ENCODE measurements at places on chromosomes 16 and 17.

DNA sequence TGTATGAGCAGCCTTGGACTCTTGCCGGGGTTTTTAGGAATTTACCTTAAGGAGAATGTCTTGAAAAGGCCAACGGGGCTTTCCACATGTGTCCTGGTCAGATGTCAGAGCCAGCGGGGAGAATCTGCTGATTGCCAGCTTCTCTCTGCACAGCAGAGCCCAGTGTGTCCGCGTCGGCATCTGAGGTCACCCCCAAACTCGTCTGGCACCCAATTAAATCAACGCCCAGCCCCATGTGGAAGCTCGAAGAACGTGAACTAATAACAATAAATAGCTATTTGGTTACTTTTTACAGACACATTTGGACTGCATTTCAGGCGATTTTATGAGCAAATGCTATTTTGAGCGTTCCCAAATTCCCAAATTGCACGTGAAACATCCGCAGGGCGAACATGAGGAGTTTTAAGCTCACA lies 303.5 kb downstream of the FOXL1 start:
- DNase-seq = no peak

GRCh38 chr17:59388069-59388556 lies 56.7 kb downstream of the YPEL2 start:
- no peak for DNase-seq

- no peak for DNase-seq
Measured at GRCh38 chr17:40451420-40451819, 8.2 kb downstream of the IGFBP4 start.

DNA sequence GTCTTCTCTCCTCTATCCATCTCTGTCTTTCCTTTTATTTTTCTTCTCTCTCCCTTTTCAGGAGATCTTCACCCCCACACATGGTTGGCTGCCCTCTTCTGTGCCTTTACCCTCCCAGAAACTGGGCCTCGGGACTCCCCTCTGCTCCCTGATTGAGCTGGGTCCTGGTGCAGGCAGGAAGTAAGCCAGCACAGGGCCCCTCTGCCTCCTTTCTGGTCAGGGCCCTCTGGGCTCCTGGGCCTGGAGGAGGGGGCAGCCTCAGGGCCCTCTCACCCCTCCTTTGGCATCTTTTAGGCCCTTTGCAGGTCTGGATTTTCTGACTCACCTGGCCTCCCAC lies 21.1 kb upstream of the TAC4 start:
- DNase-seq = no peak

GRCh38 chr17:61403801-61404662 lies 4.4 kb downstream of the TBX2 start:
- DNase-seq = no peak

- no peak for DNase-seq
Measured at GRCh38 chr16:66848172-66848571, 4.0 kb downstream of the CA7 start.

- DNase-seq = no peak
Measured at GRCh38 chr16:84922351-84923120, 88.8 kb downstream of the ZDHHC7 start.

- no peak for DNase-seq
Measured at GRCh38 chr17:76957678-76958464, 89.7 kb downstream of the MGAT5B start.

DNA sequence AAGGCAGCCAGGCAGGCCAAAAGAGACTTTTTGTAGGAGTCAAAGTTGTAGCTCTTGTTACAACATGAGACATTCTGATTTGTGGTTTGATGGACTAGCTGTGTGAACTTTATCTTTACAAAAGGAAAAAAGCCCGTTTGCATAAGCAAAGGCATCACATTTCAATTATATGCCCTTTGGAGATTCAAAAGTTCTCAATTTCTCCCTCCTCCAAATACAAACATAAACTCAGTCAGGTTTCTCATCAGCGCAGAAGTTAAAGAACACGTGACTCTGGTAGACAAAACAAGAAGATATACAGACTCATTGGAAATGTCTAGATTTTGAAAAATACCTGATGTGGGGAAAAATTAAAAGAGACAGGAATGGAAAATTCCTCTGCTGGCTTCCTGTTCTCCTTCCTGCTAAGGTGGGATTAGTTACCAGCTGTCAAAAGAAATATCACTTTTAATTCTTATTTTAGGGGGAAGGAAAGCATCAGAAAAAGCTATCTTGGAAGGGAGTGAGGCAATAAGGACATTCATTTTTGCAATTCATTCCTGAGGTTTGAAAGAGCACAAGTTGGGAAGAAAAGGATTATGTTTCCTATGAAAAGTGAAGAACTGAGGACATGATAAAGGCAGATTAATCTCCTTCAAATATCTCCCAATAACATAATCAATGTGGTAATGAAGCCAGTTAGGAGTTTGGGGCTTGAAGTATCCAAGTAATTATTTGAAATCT lies 4.6 kb upstream of the KCNJ16 start:
- no peak for DNase-seq

DNA sequence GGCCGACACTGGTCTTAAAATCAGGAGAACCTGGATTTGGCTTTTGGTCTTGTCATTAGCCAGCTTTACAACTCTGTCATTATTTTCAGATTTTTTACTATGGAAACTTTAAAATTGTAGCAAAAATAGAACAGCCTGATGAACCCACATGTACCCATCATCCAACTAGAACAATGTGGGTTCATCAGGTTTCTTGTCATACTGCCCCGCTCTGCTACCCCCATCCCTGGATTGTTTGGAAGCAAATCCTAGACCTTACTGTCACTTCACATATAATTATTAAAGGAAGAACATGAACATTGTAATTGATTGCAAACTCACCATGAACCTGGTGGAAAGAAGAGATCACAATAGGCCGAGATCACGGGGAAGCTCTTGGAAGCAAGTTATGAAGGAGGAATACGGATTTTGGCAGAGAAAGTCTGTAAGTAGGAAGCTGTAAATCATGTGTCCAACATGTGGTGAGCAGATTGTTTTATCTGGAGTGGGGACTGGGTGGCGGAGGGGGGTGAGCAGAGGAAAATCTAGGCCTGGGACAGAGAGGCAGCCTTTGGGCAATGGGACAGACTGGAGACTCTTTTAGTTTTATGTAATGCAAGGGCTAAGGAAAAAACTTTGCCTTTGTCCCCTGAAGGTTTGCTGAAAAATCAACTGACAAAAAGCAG lies 67.0 kb downstream of the PITPNC1 start:
- DNase-seq = no peak

DNA sequence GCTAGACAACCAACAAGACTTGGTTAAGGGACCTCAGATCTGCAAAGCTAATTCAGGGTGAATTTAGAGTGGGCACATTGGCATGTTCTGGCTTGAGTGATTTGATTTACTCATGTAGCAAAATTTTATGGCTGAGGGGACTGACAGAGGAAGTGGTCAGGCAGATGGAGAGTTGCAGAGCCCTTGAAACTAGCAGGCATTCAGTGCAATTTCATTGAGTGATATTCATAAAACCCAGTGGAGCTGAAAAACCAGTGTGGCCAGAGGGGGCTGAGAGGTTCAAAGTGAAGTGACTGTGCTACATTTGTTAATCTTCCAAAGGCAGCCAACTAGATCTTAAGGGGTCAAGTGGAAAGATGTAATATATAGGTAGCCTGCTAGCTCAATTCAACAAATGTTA lies 2.2 kb upstream of the TMEM94 start:
- no peak for DNase-seq

GRCh38 chr17:72535779-72536178 lies 415.0 kb downstream of the SOX9 start:
- DNase-seq = no peak

- DNase-seq = no peak
Measured at GRCh38 chr17:37399265-37399803, 7.3 kb downstream of the ACACA start.

DNA sequence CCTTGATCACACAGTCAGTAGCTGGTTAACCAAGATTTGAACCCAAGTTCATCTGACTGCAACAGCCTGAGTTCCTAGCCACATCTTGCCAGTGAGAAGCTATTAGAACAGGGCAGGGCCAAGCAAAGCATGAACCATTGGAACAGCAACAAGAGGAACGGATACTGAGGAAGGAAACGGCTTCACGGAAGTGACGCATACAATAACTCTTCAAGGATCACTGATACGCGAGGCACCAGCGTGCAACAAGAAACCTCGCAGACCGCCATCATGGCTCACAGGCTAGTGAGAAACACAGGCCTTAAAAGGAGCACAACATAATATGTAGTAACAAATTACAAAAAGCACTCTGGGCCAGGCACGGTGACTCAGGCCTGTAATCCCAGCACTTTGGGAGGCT lies 114.9 kb downstream of the CDYL2 start:
- no peak for DNase-seq

GRCh38 chr17:75632863-75633485 lies at the start of gene SMIM5:
Gene SMIM5 (plus strand): TSS chr17:75633434. CDS start chr17:75640202, 6,768 bp downstream.
- DNase-seq = peak; percentile 91

DNA sequence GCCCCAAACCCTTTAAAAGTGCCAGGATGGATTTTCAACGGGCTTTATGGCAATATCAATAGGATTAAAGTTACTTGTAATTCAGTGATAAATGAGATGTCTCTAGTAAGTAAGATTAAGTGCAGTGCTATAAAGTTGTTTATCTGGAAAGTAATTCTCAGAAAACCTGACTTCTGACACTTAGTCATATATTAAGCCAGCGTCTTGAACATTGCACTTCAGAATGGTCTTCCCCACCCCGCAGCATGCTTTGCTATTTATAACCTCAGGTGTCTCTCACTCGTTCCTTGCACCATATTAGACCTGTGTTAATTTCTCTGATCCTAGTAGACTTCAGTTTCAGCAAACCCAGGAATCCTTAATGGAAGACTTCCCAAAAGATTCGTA lies 2.1 kb upstream of the MAF start:
- no peak for DNase-seq

DNA sequence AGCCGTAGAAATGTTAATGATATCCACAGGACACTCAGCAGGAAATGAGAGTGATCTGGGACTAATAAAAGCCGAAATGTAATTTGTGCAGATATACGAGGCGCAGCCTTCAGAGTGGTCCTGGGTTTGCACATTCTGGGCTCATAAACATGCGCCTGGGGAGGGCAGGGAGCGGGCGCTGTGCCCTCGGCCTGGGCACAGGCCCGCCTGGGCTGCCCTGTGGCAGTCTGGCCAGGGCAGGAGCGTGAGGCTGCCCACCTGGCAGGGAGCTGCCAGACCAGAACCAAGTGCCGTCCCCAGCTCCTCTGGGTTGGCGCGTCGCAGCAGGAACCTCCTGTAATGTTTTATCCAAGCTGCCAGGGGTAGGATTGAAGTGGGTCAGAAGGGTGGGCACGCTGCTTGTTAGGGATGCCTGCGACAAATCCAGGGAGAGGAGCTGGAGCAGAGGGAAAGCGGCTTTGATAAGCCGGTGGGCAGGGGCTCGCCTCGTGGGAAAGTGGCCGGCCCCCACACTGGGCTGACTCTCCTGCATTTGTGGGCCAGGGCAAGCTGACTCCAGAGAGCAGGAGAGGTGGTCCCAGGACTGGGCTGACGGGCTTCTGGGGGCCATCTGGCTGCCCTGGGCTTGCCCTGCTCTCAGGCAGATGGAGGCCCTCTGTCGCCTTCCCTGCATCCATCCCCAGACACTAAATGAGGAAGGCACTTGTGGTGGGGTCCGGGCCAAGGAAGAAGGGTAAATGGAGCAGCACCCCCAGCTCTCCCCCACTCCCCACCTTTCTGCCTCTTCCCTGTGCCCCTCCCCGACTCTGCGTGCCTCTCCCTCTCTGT lies 45.9 kb downstream of the SREBF1 start:
- no peak for DNase-seq

DNA sequence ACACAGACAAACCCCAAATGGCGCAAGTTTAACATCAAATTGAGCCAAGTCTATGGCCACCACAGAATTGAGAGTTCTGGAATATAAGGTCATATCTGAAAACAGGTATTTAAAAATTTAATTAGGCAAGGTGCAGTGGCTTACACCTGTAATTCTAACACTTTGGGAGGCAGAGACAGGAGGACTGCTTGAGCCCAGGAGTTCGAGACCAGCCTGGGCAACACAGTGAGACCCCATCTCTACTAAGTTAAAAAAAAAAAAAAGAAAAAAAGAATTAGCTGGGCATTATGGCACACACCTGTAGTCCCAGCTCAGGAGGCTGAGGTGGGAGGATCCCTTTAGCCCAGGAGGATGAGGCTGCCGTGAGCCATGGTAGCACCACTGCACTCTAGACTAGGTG lies 19.1 kb downstream of the NFE2L1 start:
- DNase-seq = no peak

- no peak for DNase-seq
Measured at GRCh38 chr16:75311383-75311938, 60.0 kb upstream of the BCAR1 start.

GRCh38 chr17:74016461-74016860 lies 187.0 kb upstream of the RPL38 start:
- DNase-seq = no peak

Measured in hematopoietic multipotent progenitor cell treated with erythropoietin and hydrocortisone succinate and interleukin-3 and kit ligand, for 17 days (in vitro differentiated cells).